ENCODE measurements at places on chromosomes 4 and X. TPM values are rescaled to one million over a fixed set of nuclear protein-coding genes. Genes with fewer than 3 reads are reported as not detected.

GRCh38 chr4:112550728-112551127 is 34.7 kb upstream of the NEUROG2 start:
- DNase-seq = no peak

- no peak for DNase-seq
Measured at GRCh38 chr4:185644408-185644807, 109.1 kb upstream of the PDLIM3 start.

DNA sequence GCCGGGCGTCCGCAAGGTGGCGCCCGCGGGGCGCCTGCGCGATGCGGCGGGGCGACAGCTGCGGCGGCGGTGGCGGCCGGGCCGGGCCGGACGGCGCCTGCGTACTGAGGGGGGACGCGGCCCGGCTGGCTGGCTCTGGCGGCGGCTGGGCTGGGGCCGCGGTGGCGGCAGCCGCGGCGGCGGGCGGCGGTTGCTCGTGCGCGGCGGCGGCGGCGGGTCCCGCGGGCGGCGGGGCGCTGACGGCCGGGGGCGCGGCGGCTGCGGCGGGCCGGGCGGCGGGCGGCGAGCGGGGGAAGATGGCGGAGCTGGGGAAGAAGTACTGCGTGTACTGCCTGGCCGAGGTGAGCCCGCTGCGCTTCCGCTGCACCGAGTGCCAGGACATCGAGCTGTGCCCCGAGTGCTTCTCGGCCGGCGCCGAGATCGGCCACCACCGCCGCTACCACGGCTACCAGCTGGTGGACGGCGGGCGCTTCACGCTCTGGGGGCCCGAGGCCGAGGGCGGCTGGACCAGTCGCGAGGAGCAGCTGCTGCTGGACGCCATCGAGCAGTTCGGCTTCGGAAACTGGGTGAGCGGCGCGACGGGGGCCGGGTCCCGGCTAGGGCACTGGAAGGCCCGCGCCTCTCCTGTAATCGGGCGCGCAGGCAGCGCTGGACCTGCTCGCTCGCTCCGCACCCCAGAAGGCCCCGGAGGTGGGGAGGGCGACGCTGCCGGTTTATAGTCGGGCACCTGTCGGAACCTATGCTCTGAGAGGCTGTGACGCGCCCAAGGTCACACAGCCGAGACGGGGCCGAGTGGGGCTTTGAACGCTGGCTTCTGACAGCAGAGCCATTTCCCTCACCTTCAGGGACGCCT is at the start of gene TADA2B:
Gene TADA2B (plus strand): TSS at position 89 of the 853 bp plus-strand sequence. CDS start 208 bp downstream, at position 297.
- peak; percentile 83 for DNase-seq

Gene PF4V1
- not detected for total RNA-seq

DNA sequence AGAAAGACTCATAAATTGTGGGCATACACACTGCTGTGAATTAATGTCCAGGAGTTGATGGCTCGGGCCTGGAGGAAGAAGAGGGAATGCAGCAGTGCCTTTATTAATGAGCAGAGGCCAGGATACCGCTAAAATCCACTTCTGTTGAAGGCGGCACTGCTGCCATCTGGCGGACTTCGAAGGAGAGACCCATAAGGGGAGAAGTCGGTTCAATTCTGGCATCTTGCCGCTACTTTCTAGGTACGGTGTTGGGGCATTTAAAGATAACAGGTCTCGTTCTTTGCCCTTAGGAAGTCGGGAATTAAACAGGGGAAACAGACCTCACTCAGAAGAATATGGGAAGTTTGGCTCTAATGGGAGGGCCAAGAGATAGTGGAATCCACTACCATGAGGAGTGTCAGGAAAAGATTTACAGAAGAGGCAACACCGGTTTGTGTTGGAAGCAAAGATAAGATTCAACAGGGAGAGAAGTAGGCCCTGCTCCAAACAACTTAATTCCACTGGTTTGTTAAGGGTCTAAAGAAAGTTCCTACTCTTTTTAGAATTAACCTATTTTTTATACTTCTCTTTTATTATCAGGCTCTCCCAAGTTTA is 133.6 kb upstream of the GIMD1 start:
- peak; percentile 73 for DNase-seq
